Suppressor macrophage (primary cell): ENCODE measurements at places on chromosomes 1 and 21.
A peak's percentile ranks its signal among the peaks of the same experiment; 100 is the strongest.

DNA sequence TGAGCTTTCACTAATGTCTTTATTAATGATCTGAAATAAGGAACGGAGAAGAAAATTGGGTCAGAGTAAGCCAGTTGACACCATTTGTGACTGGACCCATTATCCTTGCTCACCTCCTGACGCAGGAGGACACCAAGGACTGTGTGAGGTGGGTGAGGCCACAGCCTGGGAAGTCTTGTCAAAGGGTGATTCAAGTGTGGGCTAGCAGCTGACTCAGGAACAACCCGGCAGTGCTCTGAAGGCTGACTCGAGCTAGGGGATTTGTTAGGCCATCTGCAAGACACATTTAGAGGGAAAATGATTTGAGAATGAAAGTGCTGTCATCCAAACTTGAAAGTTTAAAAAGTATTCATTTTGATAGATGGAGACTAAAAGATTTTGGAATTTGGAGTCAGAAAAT lies 21.2 kb downstream of the PRRX1 start:
- no peak for DNase-seq

GRCh38 chr1:209486861-209487593 lies 96.5 kb upstream of the CAMK1G start:
- no peak for DNase-seq

DNA sequence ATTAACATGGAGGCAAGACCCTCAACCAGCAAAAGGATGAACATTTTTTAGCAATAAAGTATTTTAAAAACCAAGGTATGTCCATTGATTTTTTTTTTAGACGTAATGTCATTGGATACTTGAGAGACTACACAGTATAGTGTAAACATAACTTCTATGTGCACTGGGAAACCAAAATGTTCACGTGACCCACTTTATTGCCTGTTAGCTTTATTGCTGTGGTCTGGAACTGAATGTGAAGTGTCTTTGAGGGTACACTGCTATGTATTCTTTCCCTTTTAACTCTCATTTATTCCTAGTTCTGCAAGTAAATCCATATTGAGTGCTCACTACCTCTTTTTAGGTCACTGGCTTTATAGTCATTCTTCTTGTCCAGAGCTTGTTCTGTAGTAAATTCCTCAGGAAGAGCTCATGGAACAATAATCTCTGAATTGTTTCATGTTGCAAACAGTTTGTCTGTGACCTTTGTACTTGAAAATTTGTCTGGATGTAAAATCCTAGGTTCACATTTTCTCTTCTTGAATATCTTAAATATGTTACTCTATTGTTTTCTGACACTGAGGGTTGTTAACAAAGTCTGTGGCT lies 20.6 kb downstream of the ABCD3 start:
- DNase-seq = no peak

GRCh38 chr1:11293856-11294255 lies 20.9 kb downstream of the UBIAD1 start:
- DNase-seq = no peak

DNA sequence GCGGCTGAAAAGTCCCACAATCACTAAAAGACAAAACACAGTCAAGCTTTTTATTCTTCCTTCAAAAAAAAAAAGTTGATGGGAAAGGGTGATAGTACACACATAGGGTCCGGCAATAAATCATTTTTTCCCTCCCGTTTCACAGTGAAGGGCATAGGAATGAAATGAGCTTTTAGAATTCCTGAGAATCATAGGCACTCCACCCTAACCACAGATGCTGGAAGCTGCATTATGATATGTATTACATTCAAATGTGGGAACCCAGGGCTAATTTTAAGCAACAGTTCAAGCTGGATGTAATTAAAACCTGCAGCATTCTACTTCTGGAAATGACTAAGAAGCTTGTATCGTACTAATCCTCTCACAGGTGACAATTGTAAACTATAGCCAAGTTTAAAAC lies 75.7 kb upstream of the KCNJ15 start:
- DNase-seq = no peak

- no peak for DNase-seq
Measured at GRCh38 chr1:71666609-71667008, 585.8 kb upstream of the ZRANB2 start.

- no peak for DNase-seq
Measured at GRCh38 chr1:174189428-174190062, 30.2 kb downstream of the RABGAP1L start.

DNA sequence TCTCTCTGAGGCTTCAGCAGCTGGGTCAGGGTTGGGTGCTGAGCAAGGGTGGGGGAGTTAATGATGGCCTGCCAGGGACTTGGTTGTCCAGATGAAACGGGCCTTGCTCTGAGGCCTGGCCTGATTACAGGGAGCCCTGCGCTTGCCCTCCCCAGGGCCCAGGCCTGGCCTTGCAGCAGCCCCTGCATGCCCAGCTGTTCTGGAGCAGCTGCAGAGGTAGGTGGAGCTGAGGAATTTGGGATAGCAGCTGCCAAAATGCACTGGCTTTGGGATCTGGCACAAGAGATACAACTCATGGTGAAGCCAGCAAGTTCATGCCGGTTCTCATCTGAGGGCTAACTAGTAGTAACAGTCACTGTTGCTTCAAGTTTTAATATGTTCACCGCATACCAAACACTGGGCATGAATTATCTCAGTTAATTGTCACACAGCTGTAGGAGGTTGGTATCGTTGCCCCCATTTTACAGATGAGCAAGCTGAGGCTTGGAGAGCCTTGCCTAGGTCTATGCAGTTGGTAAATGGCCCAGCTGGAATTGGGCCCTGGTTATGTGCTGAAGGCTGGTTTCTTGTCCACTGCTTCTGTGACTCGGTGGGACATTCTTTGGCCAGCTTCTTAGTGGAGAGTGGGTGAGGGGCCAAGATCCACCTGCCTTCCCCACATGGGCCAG lies 7.3 kb upstream of the SERINC2 start:
- no peak for DNase-seq

GRCh38 chr1:56052041-56052440 lies 527.3 kb downstream of the PLPP3 start:
- DNase-seq = no peak

- peak; percentile 56 for DNase-seq
Measured at GRCh38 chr1:157992031-157992832, 1.2 kb upstream of the KIRREL1 start.

- no peak for DNase-seq
Measured at GRCh38 chr1:230279583-230279945, 146.6 kb downstream of the PGBD5 start.

DNA sequence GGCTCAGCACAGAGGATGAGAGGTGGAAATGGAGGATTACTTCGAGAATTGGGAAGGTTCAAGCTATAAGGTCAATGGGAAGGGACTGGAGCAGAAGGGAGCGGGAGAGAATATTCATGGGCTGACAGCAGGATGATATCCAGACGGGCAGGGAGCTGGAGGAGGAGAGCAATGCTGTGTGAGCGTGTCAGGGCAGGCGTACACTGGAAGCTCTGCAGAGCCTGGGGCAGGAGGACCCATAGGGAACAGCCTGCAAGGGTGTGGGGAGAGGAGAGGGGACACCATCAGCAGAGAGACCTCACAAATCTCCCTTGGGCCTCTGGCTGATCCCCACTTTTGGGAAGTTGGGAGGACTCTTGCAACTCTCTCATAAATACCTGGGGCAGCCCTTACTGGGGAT lies 13.7 kb downstream of the CSF1 start:
- DNase-seq = no peak

GRCh38 chr1:87521452-87521851 lies 192.8 kb downstream of the LMO4 start:
- no peak for DNase-seq

- DNase-seq = no peak
Measured at GRCh38 chr21:16388291-16388690, 658.5 kb downstream of the USP25 start.

DNA sequence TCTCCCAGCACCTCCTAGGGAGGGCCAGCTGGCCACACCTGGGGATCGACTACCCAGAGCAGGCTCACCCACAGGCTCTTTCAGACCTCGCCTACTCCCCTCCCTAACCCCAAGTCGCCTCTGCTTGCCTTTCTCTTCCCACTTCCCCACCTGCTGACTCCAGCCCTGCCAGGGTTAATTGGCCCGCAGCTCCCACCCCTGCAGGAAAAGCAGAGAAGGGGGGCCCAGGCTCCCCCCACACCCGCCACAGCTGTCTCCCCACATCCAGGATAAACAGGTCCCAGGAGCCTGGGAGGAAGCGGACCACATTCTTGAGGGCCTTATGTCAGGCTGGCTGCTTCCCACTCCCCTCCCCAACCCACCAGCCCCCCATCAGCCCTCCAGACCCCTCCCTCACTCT lies 45.0 kb downstream of the TAS1R2 start:
- DNase-seq = no peak

- DNase-seq = no peak
Measured at GRCh38 chr1:172390683-172391551, 29.6 kb upstream of the C1orf105 start.

DNA sequence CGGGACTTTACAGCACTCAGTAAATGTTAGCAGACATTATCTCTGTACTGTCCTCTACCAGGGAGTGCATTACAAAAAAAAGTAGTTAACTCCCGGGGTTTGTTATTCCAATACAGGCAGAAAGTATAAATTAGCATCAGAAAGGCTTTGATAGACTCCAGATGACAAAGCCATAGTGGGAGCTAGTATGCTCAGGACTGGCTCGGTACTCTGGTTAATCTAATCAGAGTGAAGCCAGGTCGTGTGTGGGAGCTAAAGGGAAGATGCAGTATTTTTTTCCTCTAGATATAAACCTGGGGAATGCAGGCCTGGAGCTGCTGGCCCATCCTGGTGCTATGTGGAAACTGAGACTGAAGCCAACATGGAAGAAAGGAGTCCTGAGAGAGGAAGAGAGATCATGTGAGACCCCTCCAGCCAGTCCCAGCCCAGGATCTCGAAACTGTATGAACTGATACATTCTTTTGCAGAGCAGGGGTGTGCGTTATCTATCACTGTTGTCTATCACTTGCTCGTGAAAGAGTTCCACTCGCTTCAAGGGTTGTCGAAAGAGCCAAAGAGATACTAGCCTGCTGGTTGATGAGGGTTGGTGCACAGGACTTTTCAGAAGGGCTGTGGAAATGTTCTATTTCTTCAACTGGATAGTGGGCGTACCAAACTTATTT lies 125.8 kb downstream of the PLPP3 start:
- DNase-seq = no peak

GRCh38 chr1:159000625-159001024 lies 9.1 kb upstream of the IFI16 start:
- peak; percentile 62 for DNase-seq

- peak; percentile 24 for DNase-seq
Measured at GRCh38 chr1:143720087-143721023, 251.4 kb downstream of the FAM72C start.

DNA sequence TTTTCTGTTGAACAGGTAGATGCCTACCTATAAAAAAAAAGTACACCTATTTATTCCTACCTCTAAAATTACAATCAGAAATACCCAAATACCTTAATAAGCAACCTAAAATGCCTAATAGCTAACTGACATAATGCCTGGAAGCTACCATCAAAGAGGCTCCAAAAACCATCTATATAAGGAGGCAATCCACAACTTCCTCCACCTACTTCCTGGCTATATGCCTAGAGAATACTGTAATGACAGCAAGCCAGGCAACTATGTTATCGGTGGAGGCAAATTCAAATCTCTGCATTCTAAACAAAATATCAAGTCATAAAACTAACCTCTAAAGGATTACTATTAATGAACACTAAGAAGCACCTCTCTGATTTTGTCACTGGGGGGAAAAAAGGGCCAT lies 10.1 kb downstream of the ZNF644 start:
- peak; percentile 14 for DNase-seq

DNA sequence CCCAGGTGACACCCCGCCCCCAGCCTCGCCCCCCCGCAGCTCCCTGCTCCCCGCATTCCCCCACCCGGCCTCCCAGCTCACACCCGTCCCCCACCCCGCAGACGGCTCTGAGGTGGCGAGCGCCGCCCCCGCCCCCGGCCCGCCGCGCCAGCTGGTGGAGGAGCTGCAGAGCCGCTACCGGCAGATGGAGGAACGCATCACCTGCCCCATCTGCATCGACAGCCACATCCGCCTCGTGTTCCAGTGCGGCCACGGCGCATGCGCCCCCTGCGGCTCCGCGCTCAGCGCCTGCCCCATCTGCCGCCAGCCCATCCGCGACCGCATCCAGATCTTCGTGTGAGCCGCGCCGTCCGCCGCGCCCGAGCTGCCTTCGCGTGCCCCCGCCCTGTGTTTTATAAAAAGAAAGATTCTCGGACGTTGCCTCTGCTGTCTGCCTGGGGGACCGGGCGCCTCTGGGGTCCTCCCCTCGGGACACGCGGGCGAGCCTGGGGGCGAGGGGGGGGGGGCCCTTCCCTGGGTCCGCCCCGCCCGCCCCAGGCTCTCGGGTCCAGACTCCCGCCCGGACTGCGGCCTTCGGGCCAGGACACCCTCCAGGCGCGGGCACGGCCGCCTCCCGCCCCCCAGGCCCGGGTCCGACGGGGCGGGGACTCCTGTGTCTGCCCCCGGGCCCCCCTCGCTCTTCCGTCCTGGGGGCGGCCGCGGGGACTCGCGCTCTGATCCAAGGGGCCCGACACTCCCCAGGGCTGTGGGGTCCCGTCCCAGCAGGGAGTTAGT lies 1.6 kb upstream of the MMP23B start:
- peak; percentile 73 for DNase-seq

DNA sequence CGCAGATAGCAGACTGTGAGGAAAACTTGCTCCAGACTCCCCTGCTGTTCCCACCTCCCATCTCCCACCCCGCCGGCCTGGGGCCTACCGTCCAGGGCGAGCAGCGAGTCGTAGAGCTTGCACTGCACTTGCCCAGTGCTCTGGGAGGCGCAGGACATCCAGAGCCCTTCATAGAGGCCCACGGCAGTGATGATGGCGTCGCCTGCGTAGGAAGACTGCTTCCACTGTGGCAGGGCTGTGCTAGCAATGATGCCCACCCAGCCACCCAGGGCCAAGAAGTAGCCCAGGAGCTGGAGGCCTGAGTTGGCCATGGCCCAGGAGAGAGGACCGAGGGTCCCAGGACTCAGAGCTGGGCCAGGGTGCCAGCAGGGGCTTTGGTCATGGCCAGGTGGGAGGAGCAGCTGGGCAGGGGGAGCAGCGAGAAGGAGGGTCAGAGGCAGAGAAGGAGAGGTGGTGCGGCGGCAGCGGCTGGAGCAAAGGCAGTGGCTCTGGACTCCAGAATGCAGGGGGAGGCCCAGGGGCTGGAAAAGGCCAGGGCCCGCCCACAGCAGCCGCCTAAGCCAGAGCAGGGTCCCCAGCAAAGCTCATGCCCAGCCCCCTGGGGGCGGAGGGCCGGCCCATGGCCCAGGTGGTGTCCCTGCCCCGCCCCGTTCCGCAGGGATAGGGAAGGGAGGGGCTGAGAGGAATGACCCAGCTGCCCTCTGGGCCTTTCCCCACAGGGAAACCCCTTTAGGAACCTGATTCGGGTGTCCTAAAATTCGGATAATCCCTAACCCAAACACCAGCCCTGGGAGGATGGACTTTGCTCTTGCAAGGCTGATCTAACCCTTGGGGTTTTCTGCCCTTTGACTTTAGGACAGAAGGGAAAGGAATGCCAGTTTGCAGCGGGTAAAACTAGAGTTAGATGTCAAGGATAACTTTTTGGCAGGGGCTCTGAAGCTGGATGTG lies at the start of gene CLDN19:
Gene CLDN19 (minus strand): TSS at position 484 of the 948 bp plus-strand sequence. CDS start 173 bp downstream, at position 311.
- no peak for DNase-seq

GRCh38 chr21:31580866-31581276 lies 78.6 kb upstream of the SOD1 start:
- DNase-seq = peak; percentile 86
